ENCODE measurements at places on chromosomes 6 and 20.

- no peak for DNase-seq
Measured at GRCh38 chr20:19330731-19331130, 118.3 kb downstream of the SLC24A3 start.

- peak; percentile 24 for DNase-seq
Measured at GRCh38 chr6:3297006-3297405, 38.3 kb downstream of the PSMG4 start.

DNA sequence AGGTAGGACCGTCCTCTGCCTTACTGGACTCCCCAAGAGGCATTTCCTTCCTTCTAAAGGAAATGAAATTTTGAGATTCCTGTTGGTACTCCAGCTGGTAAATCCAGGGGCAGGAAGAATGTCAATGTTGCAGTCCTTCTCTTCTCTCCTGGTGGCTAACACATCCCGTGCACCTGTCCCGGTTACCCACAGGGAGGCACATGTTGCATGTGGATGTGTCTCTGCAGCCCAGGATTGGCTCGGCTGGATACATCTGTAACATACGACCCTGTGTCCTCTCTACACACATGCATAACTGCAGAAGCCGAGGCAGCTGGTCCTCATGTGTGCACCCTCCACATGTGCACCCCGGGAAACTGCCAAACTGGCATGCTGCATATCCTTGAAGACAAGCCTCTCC is 1.3 kb upstream of the LRFN2 start:
- no peak for DNase-seq

DNA sequence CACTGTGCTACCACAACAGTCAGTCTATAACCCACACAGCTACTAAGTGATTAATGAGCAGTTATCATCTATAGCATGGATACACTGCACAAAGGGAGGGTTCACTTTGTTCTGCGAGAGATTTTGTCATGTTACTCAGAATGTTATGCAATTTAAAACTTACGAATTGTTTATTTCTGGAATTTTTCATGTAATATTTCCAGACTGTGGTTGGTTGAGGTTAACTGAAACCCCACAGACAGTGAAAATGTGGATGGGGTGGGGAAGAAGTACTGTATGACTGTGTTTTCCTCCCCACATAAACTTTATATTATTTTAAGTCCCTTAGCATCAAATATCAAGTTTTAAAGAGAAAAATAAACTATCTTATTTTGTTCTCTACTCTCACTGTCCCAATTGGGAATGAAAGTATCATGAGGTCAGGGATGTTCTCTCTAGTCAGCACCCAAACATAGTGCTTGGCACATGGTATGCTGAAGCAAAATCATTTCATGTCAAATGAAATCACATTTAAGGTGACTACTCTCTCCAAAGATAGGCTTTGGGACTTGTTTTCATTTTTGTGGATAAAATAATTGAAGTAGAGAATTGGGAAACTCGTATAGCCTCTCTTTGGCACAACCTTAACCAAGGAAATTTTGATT is 25.4 kb downstream of the DOP1A start:
- no peak for DNase-seq

DNA sequence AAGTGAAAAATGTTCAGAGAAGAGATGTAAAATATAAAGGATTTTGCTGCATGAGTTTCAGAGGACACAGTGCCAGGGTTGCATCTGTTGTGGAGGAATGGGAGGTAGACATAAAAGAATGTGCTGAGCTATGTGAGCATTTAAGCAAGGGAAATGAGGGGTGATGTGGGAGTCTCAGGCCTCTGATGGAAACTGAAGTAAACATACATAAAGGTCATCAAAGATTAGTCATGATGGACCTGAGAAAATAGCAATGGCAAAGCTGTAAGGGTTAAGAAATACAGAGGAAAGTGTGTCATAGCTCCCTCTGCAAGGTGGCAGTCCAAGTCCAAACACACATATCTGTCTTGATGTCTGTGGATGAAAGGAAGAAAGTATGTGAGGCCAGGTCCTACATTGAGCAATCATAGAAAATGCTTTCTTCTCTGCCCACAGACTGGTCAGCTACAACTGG is 306.6 kb upstream of the ECI2 start:
- DNase-seq, result no peak

GRCh38 chr20:48782053-48782452 is 45.7 kb downstream of the PREX1 start:
- DNase-seq, result no peak

- DNase-seq, result no peak
Measured at GRCh38 chr6:163398815-163399214, 15.7 kb upstream of the QKI start.

DNA sequence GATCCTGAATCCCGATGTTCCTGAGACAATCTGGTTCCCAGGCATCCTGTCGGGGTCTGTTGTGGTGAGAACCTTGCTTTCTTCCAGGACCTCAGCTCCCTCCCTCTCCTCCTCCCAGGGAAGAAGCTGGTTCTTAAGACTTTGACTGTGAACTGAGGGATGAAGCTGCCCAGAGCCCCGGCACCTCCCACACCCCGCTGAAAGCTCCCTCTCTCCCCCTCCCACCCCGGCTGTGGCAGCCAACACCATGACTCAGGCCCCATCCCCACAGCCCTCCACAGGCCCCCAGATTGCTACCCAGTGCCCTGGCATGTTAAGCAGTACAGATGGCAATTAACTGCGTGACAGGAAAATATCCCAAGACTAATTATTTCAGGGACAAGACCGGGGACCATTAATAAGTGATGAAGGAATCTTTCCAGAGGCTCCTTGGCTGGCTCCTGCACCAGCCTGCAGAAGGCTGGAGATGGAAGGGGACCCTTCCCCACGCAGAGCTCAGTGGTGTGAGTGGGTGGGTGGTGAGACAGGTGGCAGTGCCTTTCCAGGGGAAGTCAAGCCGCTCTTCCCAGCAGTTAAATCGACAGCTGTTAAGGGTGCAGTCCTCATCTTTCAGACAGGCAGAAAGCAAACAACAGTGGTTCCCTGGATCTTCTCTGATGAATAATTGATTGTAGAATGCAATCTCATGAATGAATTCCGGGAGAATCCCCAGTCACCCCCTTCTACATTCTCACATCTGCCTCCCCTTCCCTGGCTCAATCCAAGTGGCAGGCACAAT is 237.9 kb downstream of the LRFN2 start:
- no peak for DNase-seq

DNA sequence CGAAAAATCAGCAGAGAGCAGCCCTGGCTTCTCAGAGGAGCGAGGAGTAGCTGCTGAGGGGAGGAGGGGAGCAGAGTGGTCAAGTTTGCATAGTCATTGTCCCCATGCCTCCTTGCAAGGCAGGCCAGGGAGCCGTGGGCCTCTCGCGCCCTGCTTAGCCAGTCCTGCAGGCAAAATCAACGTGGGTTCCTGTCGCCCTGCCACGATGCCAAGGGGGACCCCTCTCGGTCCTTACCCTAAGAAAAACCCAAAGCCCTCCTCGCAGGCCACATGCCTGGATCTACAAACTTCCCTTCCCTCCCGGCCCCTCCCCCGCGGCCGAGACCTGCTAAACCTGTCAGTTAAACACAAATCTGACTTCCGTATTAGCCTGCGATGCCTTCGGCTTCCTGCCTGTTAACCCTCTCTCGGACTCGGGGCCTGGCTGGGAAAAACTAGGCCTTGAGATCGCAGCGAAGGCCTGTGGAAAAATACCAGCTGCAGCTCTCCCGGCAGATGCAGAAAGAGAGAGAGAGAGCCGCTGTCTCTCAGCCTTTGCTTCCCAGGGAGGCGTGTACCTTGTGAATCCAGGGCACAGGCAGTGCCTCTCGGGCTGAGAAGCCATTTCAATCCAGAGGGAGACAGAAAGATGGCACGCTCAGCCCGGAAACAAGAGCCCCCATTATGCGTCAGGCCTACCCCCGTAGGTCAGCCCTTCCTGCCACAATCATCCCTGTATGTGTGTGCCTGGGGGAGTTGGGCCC is 968 bp upstream of the ZMYND8 start:
- DNase-seq, result no peak

- DNase-seq, result no peak
Measured at GRCh38 chr20:25078662-25079061, 3.3 kb downstream of the VSX1 start.

DNA sequence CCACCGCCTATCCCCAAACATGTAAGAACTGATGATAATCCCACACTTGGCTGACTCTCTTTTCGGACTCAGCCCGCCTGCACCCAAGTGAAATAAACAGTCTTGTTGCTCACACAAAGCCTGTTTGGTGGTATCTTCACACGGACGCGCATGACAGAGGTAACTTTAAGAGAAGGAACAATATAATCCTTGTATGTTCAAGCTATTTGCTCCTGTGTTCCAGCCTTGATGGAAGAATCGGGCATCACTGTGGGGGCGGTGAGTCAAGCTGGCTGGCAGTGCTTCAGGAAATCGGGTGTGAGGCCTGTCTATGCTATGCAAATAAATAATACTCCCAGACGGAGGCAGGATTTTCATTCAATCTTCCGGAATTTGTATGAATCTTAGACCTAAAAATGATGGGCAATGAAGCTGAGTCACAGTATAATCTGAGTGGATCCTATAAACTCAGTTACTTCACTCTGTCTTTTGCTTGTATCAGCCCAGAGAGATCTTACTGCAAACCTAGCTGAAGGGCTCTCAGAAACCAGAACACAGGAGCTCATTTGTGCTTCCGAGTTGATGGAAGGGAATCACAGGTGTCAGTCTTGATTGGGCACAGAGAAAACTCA is 45.2 kb upstream of the NT5E start:
- peak; percentile 79 for DNase-seq

DNA sequence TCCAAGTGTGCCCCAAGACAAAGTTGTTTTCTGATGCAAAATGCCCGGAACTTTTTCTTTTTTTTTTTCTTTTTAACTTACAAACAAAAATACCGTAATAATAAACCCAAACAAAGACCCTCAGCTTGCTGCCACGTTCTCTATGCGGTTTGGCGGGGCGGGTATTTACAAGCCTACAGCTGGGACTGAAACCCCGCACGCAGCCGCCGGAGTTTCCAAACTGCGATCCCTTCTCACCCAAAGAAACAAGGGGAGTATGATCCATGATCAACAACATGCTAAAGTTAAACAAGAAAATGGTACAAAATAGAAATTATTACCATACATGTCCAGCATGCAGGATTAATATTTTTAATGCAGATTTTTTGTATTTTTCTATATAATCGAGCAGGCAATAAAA is 2.1 kb downstream of the MAFB start:
- DNase-seq, result no peak

GRCh38 chr6:17018425-17018824 is 83.4 kb upstream of the STMND1 start:
- DNase-seq, result no peak

DNA sequence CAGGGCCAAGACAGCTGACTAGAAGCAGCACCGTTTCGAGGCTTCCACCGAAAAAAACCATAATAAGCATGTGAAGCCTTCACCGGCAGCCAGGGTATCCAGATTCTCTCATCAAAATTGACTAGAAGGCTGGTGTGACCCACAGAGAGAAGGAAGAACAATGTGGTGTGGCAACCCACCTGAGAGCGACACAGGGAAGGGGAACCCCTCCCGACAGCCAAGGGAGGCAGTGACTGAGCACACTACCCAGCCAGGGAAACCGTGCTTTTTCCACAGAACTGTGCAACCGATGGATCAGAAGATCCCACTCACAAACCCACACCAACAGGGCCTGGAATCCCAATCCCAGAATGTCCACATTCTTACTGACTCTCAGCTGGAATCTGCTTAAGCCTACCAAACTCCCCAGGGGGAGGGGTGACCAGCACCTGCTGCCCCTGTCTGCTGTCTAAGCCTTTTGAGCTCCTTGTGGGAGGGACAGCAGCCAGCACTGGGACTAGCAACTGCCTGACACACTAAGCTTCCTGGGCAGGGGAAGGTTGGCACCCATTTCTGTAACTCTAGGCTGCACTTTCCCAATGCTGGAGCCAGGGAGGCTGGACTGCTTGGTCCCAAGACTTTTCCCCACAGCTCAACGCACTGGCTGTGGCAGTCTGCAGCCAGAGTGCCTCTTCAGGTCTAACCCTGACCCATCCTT is 231.9 kb upstream of the FAM83B start:
- no peak for DNase-seq

DNA sequence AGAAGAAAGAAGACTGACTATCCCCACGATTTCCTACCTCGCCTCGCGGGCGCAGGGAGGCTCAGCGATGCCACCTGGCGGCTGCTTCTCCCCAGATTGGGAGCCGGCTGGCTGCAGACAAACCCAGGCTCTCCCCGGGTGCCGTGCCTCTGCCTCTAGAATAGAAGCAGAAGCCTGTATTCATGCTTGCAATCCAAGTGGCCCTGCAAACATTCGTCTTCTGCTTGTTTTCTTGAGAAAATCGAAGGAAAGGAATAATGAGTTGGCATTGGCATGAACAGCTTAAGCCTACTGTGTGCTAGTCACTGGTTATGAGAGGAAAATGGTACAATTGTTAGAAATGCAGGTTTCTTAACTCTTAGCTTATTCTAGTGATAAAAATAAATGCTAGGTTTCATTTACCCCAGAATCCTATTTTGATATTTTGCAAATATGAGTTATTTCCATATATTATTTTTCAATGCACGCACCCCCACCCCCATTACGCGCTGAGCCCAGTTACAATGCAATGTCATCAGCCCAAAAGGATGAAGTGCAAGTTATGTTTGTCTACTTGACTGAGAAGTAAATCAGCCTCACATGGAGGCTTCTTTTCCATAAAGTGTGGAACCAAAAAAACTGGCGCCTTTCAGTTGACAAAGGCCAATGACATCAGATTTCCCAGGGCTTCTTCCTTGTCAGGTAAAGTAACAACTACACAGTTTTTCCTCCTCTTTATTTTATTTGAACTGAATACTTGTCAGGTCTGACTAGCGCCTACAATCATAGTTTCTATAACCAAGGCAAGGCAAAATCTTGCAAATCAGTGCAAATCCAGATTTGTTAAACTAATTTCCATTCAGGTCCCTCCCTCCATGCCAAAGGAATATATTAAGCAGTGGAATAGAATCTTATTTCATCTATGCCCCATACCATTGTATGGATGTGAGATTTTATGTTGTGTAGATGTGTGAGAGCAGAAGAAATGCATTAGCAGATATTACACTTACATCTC is 3.9 kb upstream of the SOX4 start:
- no peak for DNase-seq

GRCh38 chr6:75368151-75368779 is 83.7 kb upstream of the TMEM30A start:
- DNase-seq, result no peak

- DNase-seq, result no peak
Measured at GRCh38 chr6:149899486-149899885, 1.6 kb upstream of the RAET1E start.

- DNase-seq, result no peak
Measured at GRCh38 chr6:108847738-108848115, 495 bp upstream of the ARMC2 start.

- no peak for DNase-seq
Measured at GRCh38 chr6:7196019-7196402, 88.2 kb downstream of the RREB1 start.
